ENCODE measurements at places on chromosomes 13 and 19.

DNA sequence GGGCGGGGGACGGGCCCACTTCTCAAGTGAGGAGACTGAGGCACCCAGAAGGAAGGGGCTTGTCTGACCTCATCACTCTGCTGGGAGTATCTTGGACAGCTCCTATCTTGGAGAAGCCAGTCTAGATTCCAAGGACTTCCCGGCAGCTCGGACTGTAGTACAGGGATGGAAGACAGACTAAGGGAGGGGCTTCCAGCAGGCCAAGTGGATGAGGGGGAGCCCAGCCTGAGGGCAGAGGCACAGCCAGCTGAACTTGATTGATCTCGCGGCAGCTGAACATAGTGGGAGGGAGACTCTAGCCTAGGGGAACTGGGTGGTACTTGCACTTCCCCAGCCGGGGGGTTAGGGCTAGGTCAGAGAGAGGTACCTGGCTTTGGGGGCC, 711 bp downstream of the CILP2 start:
- peak; percentile 52 for DNase-seq

GRCh38 chr19:43790587-43790986, 9.8 kb upstream of the KCNN4 start:
- no peak for DNase-seq

- no peak for DNase-seq
These were observed 100.1 kb downstream of the DGKH start for GRCh38 chr13:42148538-42148937.

DNA sequence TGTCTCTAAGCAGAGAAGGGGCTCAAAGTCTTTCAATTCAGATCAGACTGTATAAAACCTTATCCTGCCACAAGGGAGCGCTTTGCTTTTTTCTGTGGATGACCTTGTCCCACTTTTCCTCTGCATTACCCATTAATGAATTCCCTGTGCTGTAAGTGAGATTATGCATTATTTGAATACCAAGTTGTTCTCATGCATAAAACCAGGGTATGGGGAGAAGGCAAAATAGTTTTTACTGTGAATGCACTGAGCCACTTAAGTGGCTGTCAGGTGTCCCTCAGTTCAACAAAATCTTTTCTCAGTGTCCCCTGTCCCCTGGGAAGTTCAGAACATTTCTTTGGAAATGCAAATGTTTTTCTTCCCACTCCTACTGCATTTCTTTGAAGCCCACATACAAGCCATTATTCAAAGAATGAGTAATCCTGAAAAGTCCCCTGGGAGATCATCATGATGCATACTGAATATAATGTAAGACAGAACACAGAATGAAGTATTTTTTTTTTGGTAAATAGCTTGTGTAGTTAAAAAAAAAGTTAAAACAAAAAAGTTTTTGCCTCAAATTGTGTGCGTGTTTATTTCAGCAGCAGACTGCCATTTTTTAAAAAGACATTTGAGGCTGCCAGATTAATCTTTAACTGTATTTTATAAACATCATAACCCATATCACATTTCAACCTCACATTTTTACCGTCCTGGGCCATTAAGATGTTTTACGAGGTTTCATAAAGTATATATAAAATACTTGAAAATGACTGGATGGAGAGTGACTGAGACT, 506.7 kb upstream of the PCDH9 start:
- peak; percentile 61 for DNase-seq

DNA sequence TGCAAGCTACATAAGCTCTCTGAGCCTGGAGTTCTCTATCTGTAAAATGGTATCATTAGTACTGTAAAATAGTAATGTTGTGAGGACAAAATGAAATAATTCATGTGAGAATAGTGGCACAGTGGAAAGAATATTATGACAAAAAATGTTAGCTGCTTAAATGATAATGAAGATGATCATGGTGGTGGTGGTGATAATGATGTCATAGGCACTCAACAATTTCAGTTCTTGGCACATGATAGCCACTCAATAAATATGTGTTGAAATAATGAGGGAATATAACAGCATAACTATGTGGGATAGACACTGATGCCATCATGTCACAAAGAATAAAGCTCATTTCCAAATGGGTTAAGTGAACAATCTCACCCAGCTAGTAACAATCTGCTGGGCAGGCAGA, 736.3 kb downstream of the EFNB2 start:
- no peak for DNase-seq

GRCh38 chr19:16739546-16739945, 19.9 kb downstream of the NWD1 start:
- peak; percentile 51 for DNase-seq

DNA sequence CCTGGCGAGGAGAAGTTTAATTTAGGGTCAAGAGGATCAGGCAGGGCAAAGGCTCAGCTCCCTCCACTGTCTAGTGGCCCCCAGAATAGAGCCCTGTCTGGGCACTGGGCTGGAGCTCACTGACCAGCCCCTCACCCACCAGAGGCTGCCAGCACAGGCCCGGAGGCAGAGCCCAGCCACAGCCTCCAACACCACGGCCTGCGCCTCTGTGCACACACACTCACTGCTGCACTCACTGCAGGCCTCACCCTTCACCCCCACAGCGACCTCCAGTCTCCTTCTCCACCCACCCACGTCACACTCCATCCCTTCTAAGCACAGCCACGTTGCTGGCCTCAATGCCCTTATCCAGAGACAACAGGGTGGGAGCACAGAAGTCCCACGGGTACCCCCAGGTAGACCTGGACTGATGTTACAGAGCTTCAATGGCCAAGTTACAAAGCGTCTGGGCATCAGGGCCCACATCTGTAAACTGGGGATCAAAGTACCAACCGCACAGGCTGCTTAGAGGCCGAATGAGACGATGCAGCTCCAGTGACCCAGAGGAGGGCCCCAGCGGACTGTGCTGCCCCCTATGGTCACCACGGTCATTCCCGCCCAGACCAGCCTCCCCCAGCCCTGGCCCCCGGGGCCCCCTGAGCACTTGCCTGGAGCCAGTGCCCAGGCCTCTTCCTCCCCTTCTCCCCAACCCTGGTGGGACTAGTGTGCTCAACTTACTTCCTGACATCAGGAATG, 4.5 kb upstream of the PRKD2 start:
- DNase-seq, result peak; percentile 56

- DNase-seq, result no peak
These were observed 208.2 kb downstream of the ITGBL1 start for GRCh38 chr13:101660711-101661110.

DNA sequence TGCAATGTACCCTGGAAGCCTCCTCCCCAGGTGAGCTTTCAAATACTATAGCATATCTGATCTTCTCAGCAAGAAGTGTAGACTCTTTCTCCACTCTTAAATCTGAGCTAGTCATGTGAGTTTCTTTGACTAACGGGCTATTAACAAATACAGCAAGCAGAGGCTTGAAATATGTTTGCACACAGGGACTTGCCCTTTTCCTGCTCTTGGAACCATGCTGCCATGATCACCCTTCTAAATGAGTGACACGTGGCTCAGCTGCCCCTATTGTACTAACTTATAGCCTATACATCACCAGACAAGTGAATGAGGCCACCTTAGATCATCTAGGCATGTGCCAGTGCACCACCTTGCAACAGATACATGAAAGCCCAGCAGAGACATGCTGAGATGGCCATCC, 13.3 kb upstream of the SUCLA2 start:
- no peak for DNase-seq

DNA sequence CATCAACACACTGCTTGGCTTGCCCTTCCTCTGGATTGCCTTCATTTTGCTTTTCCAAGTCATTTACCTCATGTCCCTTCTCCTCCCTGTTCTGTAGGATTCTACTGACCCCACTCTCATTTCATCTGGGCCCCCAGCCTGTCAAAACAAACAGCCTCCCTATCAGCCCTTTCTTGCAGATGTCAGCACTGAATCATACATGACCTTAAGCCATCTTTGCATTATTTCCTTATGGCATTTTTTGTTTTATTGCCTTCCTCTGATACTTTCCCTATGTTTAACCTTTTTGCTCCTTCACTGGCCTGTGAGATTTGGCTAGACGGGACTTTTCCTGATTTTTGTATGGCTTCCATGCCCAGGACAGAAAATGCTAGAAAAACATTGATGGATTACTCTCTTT, 8.7 kb downstream of the LRCH1 start:
- DNase-seq, result no peak

DNA sequence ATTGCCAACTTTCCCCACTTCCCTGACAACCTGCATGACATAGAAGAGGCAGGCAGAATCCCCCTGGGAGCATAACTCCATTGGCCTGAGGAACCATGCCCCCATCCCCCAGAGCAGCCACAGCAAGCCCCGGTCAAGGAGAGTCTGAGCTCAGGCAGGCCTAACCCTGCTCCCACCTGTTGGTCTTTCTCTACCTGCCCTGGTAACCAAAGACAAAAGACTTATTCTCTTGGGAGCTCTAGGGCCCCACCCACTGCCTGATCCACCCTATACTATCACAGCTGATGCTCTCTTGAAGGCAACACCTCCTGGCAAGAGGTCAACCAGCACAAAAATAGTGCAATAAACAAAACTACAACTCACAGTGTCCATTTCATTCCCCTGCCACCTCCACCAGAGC, 59.3 kb downstream of the TNFSF13B start:
- no peak for DNase-seq

DNA sequence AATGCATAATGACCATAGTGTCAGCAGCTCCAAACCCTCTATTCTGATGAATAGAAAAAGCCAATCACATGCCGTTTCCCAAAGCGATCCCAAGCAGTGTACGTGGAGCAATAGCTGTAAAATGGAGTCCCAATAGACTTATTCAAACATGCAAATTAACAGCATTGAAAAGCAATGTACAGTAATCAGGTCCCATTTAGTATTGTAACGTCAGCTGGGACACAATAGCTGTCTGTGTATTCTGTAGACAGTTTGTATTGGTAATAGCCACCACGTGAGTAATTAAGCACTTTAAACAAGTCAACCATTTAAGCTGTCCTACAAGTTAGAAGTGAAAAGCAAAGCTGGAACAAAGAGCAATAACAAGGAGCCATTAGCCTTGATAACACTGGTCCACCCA, 698.2 kb downstream of the PCDH17 start:
- DNase-seq, result no peak
